Midbrain (tissue), 1 donor: ENCODE measurements at places on chromosomes 7 and 10.

DNA sequence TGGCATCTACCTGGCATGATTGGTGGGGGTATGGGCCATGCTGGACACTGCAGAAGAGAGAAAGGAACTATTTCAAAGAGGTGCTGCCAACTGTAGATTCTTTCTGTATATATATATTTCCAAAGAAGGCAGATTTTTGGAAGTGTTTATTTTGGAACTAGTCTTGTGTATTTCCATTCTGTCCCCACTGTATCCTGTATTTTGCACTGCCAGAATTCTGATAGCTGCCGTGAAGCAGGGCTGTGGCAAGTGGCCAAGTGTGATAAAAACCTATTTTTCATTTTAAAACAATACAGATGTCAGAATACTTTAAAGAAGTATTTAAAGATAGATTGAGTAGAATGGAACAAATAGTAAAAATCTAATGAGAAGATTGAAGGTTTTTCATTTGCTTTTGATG lies 17.1 kb downstream of the MCU start:
- peak; percentile 1 for DNase-seq

DNA sequence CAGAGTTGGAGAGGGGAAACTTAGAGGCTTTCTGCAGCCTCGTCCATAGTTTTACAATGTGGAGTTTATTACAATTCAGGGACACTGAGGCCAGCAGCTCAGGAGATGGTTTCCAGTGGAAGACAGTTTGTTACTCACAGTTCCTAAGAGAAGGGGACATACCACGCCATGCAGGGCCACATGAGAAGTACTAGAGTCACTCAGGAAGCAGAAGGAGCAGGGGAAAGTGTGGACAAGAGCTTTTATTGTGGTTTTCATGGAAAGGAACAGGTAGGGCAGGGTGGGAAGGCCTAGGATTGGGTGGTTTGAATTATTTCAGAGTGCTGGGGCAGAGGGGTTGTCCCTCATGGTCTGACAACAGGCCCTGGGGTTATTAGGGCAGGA lies 292.1 kb upstream of the IGFBP3 start:
- DNase-seq: no peak

DNA sequence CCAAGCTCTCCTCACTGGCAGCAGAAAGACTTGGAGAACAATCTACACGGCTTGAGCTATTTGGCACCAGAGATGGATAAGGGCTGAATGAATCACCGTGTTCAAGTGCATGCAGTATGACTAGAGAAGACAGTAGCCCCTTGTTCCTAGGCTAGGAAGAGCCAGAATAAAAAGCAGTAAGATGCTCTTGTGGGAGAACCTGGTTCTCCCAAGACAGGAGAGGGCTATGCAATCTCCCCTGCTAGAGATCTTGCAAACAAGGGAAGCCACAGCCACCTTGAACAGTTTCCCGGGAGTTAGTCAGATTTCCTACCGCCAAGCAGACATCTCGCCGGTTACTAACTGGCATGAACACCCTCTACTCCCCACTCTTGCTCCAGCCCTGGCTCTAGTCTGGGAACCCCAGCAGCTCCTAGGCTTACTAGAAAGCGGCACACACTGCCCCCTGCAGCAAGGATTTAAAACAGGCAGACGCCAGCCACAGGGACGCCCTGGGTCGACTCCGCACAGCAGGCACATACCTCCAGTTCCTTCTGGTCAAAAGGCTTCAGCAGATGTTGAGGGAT lies 107.3 kb downstream of the SMURF1 start:
- peak; percentile 62 for DNase-seq

GRCh38 chr7:129707910-129708499 lies 96.5 kb downstream of the NRF1 start:
- DNase-seq: no peak

- peak; percentile 45 for DNase-seq
Measured at GRCh38 chr7:36153571-36154097, 580 bp downstream of the EEPD1 start.

DNA sequence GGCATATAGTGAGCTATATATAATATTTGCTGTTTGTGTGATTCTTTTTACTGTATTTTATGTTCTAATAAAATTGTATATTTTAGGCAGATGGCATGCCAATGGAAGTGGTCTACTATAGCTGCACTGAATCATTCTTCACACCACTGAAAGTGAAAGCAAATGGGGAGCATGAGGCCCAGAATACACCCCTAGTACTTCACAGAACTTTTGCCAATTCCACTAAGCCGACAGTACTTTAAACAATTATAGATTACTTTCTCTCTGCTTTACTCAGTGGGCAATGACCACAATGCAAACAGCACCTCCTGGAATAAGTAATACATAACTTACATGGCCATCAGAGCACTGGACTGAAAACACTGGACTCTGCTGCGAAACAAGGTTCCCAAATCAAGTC lies 70.2 kb downstream of the ANKRD26 start:
- DNase-seq: no peak

DNA sequence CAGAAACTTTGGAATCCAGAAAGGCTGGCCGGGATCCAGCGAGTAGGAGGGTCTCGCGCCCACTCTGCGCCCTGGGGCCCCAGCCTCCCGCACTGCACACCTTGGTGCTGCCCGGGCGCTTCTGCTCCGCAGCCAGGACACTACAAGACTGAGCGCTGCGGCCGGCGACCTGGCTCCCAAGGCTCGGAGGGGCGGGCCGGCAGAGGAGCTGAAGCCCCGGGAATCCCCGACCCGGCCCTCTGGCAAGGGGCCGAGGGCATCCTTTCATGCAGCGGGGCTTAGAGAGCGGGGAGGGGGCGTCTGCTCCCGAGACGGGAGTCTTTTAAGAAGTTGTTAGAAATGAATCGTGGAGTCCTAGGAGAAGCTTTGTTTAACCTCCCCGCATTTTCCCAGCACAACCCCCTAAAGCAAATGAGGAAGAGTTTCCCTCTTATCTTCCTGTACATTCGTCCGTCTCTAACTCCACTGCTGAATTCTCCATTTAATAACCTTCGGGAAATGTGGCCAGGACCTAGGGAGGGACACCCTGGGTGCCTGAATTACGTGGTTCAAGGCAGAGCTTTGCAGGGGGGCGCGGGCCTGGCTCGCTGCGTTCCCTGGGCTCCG lies 1.1 kb downstream of the VWC2 start:
- no peak for DNase-seq

GRCh38 chr10:4013651-4014121 lies 228.7 kb upstream of the KLF6 start:
- no peak for DNase-seq

- no peak for DNase-seq
Measured at GRCh38 chr7:39534599-39534998, 31.6 kb upstream of the YAE1 start.

DNA sequence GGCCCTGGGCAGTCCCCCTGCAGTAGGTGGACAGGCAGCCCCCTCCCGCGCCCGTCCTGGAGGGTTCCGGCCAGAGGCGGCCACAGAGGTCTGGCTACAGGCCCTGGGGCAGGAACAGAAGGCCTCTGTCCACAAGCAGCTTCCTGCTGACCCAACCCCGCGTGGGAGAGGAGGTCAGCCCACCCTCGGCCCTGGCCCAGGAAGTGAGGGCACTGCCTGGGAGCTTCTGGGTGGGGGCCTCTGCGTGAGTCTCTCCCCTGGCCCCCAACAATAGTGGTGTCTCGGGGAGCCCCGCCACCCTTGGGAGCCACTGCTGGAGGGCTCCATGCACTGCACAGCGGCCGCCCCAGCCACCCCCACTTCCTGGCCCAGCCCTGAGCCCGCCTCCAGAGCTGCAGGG lies 4.7 kb downstream of the MICALL2 start:
- DNase-seq: peak; percentile 52

GRCh38 chr10:78703593-78703992 lies 365.2 kb upstream of the ZMIZ1 start:
- no peak for DNase-seq

- no peak for DNase-seq
Measured at GRCh38 chr10:12684784-12685183, 316.7 kb downstream of the CCDC3 start.
